ENCODE measurements at places on chromosomes 6 and 20.

- DNase-seq: no peak
Measured at GRCh38 chr20:44976698-44977097, 10.4 kb downstream of the STK4 start.

GRCh38 chr6:135086414-135086764, 31.8 kb upstream of the HBS1L start:
- no peak for DNase-seq

DNA sequence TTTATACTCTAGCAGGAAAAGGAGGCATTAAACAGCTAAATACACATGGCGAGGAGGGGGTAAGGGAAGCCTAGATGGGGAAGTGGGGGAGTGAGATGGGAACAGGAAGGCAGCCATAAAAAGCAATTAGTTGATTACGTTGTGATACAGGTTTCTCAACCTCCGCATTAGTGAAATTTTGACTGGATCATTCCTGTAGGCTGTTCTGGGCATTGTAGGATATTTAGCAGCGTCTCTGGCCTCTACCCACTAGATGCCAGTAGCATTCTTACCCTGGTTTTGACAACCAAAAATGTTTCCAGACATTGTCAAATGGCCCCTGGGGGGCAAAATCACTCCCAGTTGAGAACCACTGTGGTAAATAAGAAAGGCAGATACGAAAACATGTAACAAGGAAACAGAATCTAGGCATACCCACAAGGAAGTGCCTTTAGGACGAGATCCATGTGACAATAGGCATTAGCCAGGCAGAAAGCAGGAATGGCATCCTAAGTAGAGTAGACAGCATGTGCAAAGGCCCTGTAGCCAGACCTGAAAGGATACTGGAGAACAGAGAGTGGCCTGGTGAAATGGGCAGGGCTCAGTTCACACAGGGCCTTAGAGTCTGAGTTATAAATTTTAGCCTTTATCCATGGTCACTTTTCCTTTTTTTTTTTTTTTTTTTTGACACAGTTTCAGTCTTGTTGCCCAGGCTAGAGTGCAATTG, 25.8 kb upstream of the PTPN1 start:
- no peak for DNase-seq

DNA sequence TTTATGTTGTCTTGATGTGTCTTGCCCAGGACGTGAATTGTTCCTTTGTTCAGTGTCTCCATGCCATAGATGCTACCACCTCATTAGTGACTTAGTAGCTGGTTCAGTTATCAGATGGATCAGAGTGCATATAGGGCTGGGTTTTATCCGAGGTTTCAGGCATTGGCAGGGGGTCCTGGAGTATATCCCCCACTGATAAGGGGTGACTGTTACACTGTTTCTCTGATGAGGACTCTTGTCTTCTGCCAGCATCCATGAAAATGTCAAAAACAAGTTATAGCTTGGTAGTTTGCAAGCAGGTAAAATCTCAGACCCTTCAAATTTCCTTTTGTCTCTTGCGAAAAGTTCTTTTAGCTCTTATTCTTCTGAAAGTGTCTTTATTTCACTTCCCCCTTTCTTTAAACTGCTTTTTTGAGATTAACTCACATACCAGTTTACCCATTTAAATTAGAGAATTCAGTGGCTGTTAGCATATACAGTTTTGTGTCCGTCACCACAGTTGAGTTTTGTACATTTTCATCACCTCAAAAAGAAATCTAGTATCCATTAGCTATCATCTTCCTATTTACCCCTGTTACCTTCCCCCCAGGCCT, 109.2 kb downstream of the CDYL start:
- DNase-seq: no peak

DNA sequence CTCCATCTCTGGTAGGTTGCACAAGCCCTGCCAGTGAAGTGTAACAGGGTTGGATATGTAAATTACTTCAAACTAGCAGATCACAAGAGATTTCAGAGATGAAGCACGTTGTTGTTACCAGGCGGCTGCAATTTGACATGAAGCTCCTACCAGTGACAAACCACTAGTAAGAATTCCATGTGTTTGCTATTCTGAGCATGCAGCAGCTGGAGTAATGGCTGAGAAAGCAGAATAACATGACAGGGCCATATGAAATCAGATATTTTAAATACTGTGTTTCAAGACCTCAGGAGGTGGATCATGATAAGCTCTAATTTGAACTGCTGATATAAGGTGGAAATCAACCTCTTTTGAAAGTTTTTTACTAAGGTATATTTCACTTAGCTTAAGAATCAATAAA, 11.4 kb downstream of the RIN2 start:
- no peak for DNase-seq

GRCh38 chr20:33132513-33133372, 35.2 kb upstream of the BPIFA2 start:
- DNase-seq: no peak

- DNase-seq: no peak
Measured at GRCh38 chr20:50859161-50859560, 64.3 kb downstream of the BCAS4 start.

- no peak for DNase-seq
Measured at GRCh38 chr20:29443819-29444218, 1813.6 kb upstream of the DEFB115 start.

- DNase-seq: no peak
Measured at GRCh38 chr6:40500227-40500626, 86.9 kb downstream of the LRFN2 start.

GRCh38 chr6:131736003-131736596, 25.3 kb upstream of the CTAGE9 start:
- DNase-seq: no peak

DNA sequence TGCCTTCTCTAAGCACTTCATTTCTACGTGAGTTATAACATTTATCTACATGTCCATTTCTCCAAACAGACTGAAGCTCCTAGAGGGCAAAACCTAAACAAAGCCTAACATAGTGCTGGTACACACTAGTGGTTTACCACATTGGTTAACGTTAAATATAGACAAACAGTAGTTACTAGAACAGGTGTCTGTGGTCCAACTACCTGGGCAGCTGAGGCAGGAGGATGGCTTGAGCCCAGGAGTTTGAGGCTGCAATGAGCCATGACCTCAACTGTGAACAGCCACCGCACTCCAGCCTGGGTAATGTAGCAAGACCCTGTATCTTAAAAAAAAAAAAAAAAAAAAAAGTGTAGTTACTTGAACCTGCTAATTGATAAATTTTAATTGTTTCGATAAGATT, 26.5 kb downstream of the PTPRK start:
- no peak for DNase-seq

DNA sequence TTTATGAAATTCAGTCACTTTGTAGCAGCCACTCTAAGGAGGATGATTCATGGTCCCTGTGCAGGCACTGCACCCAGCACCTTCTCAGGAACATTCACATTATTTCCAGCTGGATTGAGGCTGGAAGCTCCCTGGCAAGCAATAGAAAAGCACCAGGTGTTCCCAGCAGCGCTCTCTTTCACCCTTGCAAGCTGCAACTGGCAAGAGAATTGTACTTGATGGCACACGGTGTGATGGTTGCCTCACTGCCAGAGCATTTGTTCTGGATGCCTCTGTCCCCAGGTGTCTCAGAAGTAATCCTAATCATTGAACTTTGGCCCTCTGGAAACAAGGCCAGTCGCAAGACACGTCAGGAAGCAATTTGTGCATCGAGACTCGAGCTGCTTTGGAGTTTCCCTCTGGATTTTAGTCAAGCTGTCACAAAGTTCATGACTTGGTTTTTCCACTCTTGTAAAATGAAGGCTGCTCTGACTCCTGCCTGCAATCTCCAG, 24.9 kb upstream of the PHACTR2 start:
- no peak for DNase-seq

GRCh38 chr6:19613678-19614077, 223.5 kb upstream of the ID4 start:
- no peak for DNase-seq

GRCh38 chr20:62601714-62602113, 40.6 kb upstream of the SLCO4A1 start:
- DNase-seq: no peak

DNA sequence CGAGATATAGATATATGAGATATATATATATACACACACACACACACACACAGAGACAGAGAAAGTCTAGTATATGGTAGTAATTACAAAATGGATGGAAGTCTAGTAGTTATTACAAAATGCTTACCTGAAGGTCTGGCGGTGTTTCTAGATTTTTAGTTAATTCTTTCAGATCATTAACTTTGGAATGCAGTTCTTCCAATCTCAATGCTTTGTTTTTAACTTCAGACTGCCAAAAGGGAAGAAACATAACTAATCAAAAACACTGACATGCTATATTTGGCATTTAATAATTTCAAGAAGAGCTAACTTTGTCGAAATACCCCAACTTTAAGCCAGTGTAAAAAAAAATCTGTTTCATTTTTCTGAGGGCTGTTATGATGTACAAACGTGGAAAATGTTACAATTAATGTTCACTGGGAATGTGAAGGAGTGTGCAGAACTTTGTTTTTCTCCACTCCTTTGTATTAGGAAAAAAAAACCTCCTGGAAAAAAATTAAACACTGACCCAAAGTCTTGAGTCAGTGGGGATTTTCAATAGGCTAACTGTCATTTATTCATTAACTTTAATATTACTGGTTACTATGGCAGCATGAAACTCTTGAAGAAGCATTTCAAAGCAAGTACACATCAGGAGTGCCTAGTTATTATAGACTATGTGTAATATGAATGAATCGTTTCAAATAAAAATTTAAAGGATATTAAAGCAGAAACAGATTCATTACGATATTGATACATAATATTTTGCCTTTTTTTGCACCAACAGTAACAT, 232.9 kb downstream of the SYNE1 start:
- DNase-seq: no peak

DNA sequence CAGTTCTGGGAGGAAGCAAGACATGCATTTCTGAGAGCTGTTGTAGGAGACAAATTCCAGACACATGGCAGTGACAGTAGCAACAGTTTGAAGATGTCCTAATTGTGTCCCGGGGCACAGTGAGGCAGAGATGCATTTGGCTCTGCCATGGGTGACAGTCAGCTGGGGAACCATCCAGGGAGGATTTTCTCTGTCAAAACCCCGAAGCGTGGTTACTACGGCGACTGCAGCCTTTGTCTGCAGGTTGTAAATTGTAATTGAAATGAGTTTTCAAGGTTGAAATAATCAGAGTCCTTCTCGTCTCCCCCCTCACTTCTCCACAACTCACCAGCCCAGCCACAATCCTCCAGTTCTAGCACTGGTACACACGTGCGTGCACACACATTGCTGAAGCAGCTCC, 100.1 kb downstream of the GRM4 start:
- DNase-seq: peak; percentile 83

Measured in SK-N-SH (cell line).